ENCODE measurements at places on chromosomes 12 and 14.

DNA sequence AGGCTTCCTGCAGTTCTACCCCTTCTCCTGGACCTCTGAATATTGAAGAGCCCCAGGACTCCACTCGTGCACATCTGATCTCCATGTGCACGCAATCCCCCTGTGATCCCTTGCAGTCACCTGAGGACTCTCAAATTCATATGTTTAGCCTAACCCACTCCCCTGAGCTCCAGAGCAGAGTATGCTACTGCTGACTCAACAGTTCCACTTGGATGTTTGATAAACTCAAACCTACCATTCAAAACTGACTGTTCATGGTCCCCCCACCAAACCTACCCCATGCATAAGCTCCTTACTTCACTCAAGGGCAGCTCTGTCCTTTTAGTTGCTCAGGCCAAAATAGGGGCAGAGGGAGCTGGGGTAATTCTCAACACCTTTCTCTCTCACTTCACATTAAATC lies 96.0 kb downstream of the DNAI7 start:
- DNase-seq: no peak

GRCh38 chr14:30532264-30532663 lies 26.7 kb upstream of the G2E3 start:
- no peak for DNase-seq

GRCh38 chr14:24310265-24310645 lies 315 bp downstream of the LTB4R2 start:
- DNase-seq: no peak

DNA sequence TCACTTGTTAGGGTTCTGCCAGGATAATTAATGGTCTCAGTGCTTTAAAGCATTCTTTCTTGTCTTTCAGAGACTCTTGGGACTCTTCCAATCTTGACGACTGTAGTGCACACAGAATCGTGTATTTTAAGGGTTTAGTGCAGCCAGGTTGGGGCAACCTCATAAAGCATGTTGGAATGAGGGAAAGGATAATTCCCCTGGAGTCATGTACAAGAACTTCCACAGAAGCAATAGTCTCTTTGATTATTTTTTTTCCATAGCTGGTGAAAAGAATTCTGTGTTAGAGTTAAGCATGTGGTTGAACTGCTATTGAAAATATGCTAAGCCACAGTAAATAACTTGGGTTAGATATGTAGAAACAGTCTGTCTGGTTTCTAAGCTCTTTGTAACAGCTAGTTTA lies 246.8 kb upstream of the DAAM1 start:
- DNase-seq: no peak

DNA sequence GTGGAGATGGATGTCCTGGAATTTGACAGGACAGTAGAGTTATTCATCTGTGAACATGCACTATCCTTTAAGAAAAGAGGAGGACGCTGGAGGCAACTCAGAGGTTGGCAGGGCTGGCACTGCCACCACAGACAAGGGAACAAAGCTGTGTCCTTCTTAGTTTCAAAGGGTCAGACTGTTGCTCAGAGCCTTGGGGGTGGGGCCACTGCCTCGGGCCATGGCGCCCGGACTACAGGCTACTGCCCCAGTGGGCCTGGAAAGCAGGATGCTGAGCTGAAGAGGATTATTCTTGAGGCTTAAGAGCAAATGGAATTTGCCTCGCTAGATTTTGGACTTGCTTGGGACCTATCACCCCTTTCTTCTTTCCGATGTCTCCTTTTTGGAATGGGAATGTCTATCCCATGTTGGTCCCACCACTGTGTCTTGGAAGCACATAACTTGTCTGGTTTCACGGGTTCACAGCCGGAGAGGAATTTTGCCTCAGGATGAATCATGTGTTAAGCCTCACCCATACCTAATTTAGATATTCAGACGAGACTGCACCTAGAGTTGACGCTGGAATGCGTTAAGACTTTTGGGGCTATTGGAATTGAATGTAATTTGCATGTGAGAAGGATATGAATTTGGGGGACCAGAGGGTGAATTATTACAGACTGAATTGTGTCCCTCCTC lies 114.8 kb upstream of the RFLNA start:
- DNase-seq: no peak

GRCh38 chr12:130596241-130596640 lies 119.9 kb downstream of the RIMBP2 start:
- DNase-seq: no peak

- DNase-seq: no peak
Measured at GRCh38 chr14:95998656-95999055, 40.5 kb upstream of the C14orf132 start.

DNA sequence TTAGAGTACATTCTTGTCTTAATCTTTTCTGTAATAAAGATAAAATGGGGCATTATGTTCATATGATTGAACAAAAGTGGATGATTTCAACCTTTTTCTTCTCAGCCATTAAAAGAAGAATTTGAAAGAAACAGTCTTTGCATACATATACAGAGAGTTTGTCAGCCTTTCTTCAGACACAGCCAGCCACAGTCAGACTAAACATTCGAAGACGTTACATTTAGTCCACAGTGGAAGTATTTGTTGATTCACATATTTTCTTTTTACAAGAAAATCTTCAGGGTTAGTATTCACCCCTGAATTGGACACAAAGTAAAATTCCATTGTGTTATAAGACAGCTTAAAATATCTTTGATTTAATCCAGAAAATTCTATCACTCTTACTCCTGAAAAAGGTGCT lies 36.2 kb downstream of the ETV6 start:
- DNase-seq: no peak

DNA sequence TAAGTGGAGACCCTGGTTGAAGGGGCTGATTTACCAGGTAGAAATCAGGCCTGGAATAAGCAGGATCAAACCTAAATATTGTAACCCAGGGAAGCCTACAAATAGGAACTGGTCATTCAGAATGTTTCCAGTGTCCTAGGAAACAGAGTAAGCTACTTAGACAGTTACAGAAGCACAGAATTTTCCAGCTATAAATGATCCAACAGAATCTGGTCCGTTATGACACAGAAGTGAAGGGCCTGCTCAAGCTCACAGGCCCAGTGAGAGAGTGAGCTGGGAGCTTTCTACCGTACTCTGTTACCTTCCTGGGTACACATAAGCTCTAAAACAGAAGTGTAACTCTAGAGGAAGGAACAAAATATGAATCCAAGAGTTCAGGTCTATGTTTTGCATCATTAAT lies 119.1 kb downstream of the TTC7B start:
- DNase-seq: no peak

DNA sequence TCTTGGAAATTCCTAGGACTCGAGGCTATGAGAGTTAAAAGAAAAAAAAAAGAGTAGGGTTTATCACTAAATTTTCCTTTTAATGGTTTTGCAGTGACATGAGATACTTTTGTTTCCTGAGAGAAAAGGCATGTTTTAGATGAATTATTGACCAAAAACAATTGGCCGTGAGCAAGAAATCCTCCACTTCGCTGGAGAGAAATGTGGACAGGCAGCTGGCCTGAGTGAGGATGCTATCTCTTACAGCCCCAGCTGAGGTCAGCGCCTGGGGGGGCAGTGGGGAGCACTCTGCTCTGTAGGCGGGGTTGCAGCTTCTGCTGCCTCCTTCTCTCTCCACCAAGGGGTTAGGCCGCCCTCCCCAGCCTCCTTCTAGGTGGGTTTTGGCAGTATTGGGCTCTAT lies 54.7 kb downstream of the PRIMA1 start:
- DNase-seq: no peak

GRCh38 chr14:33563901-33564197 lies 387.0 kb downstream of the EGLN3 start:
- DNase-seq: no peak

DNA sequence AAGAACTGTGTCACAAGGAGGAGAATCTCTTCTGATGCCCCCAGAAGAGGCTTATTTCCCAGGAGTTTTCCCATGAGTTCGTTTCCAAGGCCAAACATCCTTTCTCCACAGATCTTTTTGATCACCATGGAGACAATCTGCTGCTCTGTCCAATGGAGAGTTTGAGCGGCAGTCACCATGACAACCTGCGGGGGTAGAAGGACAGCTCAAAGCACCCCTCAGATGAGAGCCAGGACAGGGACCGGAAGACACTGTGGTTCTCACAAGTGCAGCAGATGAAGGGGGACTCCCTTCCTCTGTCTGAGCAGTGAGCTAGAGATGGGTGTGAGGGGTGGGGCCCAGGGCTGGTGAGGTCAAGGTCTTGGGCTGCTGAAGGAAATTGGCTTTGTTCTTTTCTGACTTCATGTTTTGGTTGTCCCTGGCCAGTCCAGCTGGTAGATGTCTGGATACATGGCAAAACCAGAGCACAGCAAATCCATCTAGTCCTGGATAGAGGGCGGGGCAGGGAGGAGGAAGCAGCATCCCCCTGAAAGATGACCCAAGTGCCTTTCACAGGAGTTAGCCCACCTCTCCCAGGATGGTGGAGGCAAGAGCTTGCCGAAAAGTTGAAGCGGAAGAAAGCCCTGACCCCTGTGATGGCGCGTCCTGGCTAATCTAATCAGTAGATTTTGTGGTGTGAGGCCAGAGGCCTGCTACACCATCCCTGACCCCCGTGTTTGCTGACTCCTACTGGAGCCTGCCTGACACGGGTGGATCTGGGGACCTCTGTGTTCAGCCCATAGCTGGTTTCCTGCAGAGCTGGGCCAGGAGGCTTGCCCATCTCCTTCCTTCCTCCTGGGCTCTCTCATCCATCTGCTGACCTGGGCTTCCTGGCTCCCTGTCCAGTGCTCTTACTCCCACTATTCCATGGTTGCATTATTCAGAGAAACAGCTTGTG lies 24.4 kb downstream of the DHRS2 start:
- peak; percentile 70 for DNase-seq

DNA sequence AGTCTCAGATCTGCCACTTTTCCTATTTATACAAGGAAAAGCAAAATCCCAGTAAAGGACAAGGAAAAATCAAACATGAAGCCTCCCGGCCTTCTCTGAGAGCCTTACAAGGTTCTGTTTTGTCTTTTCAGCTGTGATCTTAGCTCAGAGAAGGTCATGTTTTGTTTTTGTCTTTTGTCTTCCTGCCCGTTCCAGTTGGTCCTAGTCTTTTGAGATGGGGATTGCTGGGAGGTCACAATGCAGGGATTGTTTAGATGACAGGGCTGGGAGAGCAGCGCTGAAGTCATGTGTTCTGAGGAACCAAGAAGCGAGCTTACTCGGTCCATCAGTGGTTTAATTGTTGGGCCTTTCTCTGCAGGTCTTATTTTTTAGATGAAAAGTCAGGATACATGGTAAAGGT lies 6.0 kb downstream of the PLEKHH1 start:
- no peak for DNase-seq

GRCh38 chr12:17661250-17661649 lies 428.7 kb downstream of the RERGL start:
- no peak for DNase-seq

DNA sequence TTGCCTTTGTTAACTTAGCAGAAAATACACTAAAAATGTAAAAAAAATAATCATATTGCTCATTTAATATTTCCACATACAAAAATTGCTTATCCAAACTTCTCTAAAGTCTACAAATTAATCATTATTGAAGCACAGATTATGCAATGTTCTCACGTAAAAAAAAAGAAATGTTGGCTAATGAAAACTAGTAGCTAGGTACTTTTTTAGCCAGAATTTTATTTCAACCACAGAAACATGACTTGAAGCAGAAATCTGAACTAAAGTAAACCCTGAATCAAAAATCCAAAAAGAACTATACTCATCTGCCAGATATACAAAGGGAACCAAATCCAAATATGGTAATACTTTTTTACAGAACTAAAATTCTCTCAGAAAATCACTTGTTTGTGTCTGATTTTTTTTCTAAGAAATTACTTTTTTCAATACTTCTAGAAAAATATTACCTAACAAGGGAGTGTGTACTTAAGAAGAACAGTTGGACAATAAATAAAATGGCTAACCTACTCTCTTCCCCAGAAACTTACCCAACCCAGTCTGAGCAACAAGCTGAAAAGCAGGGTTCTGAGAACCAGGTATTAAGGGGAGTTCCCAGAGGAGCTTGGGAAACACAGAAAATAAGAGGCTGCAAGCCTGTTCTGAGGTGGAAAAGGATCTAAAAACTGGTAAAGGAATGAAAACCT lies 78.4 kb upstream of the RAP1B start:
- DNase-seq: no peak

GRCh38 chr12:85843606-85844310 lies 7.5 kb upstream of the RASSF9 start:
- DNase-seq: no peak

DNA sequence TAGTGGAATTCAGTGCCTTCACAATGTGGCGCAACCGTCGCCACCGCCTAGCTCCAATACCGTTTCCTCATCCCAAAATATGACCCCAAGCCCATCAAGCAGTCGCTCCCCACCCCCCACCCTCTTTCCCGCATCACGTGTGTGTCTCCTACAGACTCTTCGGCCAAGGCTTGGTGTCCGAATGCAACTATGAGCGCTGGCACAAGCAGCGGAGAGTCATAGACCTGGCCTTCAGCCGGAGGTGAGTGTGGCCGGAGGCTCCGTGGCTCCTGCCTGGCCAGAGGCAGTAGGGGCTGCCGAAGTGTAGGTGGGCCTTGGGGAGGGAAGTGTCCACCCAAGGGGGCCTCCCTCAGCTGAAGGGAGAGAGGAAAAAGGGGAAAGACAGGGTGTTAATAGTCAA lies 15.8 kb downstream of the CYP46A1 start:
- DNase-seq: no peak

GRCh38 chr12:102824218-102824835 lies 92.7 kb downstream of the PAH start:
- no peak for DNase-seq

- no peak for DNase-seq
Measured at GRCh38 chr14:65753061-65753460, 340.5 kb downstream of the FUT8 start.

DNA sequence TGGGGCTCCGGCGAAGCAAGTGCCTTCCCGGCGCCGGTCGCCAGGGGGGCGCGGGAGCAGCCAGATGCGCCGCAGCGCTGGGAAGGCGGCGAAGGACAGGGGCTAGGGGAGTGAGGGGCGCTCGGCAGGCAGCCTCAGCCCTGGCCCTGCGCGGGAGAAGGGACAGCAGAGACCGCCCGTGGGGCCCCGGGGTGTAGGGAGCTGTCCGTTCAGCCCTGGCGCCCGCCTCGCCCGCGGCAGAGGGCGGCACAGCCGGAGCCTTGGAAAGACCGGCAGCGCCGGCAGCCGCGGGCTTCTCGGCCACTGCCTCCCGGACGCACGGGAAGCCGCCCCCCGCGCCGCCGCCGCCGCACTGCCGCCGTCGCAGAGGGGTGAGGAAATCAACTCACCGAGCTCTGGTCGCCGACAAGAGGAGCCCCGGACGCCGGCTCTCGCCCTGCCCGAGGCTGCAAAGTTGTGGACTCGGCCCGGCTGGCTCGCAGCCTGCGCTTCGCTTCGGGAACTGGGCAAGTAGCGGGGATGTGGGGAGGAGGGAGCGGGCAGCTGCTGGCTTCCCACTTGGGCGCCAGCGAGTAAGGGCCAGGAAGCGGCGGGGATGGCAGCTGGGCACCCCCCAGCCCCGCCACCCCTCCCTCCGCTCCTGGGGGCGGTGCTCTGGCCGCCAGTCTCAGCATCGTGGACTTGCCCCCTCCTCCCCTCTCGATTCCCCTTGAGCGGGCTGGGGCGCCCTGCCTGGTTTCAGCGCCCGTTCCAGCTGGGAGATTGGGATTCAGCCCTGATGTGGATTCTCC lies at the start of gene ZDHHC22:
Gene ZDHHC22, minus strand, starts transcription at position 578 of the 791 bp plus-strand sequence. CDS start 2,053 bp downstream, outside the sequence.
- DNase-seq: no peak

- DNase-seq: no peak
Measured at GRCh38 chr12:59070322-59070933, 150.1 kb upstream of the LRIG3 start.

- no peak for DNase-seq
Measured at GRCh38 chr12:47602949-47603558, 102.8 kb downstream of the RPAP3 start.

Measured in CD4-positive, alpha-beta T cell treated with Interleukin-1 beta for 1 hour (primary cell).